Bronchus fibroblast of lung (primary cell): ENCODE measurements at places on chromosomes 3 and 15. TPM values are rescaled to one million over a fixed set of nuclear protein-coding genes. Genes with fewer than 3 reads are reported as not detected.

RTP4 gene
- not detected in 2 replicates for total RNA-seq

RTP1 gene
- total RNA-seq, result not detected in 2 replicates

PLSCR4 gene
- total RNA-seq, result 4.2 and 4.6 TPM in 2 replicates

ISL2 gene
- total RNA-seq, result 1.6 and 2.4 TPM in 2 replicates

CCR5 gene
- not detected in 2 replicates for total RNA-seq

SLC22A14 gene
- total RNA-seq, result not detected in 2 replicates

SLC24A5 gene
- total RNA-seq, result not detected in 2 replicates

ATP13A5 gene
- total RNA-seq, result not detected in 2 replicates

GMPS gene
- total RNA-seq, result 49.9 and 50.6 TPM in 2 replicates

ATP13A4 gene
- 0.15 TPM in 1 of 2 replicates, not detected in the other for total RNA-seq

SLC41A3 gene
- 33.9 and 34.1 TPM in 2 replicates for total RNA-seq

MNS1 gene
- 1.8 and 3.4 TPM in 2 replicates for total RNA-seq

FAM81A gene
- total RNA-seq, result 0.50 and 0.59 TPM in 2 replicates

CLRN1 gene
- total RNA-seq, result not detected in 2 replicates

PARP6 gene
- total RNA-seq, result 11.8 and 18.0 TPM in 2 replicates

LCTL gene
- total RNA-seq, result 0.74 and 1.5 TPM in 2 replicates

MESP2 gene
- 0.45 and 1.3 TPM in 2 replicates for total RNA-seq

IL12A gene
- 2.4 and 4.5 TPM in 2 replicates for total RNA-seq
